ENCODE measurements at places on chromosomes 1 and 21. TPM values are rescaled to one million over a fixed set of nuclear protein-coding genes. Genes with fewer than 3 reads are reported as not detected.

The CFAP410 gene
- 13.7 TPM for polyA plus RNA-seq

The MTARC1 gene
- polyA plus RNA-seq, result 1.7 TPM

The KIAA0040 gene
- polyA plus RNA-seq, result 7.7 TPM

The CLCA2 gene
- not detected for polyA plus RNA-seq

The RHD gene
- not detected for polyA plus RNA-seq

The RNF186 gene
- not detected for polyA plus RNA-seq

The FCRL6 gene
- polyA plus RNA-seq, result not detected

The PCBP3 gene
- 0.36 TPM for polyA plus RNA-seq

The TMIGD3 gene
- 0.52 TPM for polyA plus RNA-seq

The UMODL1 gene
- polyA plus RNA-seq, result not detected

The PLD5 gene
- not detected for polyA plus RNA-seq

The CELA2A gene
- 0.10 TPM for polyA plus RNA-seq

Data from psoas muscle (tissue), 8 donors.